Stimulated activated CD4-positive, alpha-beta T cell treated with anti-CD3 and anti-CD28 coated beads, TNF-alpha, amount 100 ng/mL, for 4 hours (primary cell): ENCODE measurements at places on chromosomes 11 and 22.

DNA sequence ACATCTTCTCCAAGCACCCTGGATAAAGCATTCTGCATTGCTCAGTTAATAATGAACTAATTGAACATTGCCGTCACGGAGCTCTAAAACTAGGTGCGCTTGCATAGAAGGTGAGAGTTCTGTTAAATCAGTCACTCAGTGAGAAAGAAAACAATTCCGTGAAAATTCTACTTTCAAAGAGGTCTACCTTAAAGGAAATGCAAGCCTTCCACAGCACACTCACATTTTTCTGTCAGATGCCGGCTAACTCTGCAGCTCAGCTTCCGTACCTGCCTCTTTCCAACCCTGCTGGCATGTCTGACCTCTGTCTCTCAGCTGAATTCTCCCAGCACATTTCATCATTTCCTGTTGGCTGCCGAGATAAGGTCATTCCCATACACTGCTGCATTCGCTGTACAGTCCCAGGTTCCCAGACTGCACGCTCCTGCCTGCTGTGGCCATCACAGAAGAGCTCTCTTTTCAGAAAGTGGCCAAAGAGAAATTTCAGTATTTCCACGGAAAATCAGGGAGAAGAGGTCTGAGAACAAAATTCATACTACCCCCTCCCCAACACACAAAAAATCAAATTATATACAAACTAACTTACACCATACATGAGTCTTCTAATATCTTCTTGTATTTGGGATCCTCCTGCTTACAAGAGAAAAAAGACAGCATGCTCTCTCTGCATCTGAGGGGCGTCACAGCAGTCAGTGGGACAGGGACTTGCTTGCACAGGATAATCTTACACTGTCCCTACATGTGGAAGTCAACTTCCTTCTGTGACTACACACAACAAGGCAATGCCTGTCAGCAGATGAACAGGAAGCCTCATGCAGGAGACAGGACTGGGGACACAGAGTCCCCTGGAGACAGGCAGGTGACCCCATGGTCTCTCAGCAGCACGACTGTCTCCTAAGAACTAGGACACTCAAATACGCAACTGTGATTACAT, 55.1 kb downstream of the PACSIN2 start:
- no peak for DNase-seq

DNA sequence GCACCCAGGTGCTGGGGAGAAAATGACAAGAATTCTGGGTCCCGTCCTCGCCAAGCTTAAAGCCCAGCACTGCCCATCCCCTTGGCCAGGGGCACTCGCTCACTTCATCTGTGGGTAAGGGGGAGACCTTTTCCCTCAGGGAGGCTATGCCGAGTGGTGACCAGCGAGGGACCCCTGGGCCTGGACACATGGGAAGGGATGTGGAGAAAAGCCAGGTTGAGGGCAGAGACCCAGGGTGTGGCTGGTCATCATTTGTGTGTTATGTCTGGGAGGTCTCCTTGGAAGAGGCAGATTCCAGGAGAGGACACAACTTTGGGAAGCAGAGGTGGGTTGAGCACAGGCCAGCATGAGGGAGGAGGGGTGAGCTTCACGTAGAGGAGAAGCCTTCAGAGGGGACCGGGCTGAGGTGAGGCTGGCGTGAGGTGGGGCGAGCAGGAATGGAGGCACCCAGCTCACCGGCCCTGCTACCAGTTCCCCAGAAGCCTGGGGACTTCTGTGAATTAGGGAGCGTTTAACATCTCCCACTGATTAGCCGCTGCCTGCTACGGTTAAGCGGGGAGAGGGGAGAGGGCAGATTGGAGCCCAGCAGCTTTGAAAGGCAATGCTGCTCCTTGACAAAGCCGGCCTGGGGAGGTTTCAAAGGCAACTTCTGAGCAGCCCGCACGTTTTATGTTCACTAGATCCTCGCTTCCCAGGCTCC, 25.8 kb upstream of the NECTIN1 start:
- DNase-seq = no peak

DNA sequence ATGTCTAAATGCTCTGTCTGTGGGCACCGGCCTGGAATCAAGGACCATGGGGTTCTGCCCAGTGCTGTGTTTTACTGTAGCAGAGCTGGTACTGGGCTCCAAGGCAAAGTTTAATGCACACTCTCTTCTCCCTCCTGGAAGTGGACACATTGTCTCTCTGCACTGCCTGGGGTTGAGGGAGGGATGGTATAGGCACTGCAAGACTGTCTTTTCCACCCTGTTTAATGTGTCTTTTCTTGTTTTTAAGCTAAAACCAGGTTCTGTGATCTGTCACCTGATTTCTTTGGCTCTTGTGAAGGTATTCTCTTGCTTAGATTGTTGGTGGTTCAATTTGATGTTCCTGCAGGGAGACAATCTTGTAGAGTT, 109.3 kb upstream of the SERPIND1 start:
- no peak for DNase-seq

DNA sequence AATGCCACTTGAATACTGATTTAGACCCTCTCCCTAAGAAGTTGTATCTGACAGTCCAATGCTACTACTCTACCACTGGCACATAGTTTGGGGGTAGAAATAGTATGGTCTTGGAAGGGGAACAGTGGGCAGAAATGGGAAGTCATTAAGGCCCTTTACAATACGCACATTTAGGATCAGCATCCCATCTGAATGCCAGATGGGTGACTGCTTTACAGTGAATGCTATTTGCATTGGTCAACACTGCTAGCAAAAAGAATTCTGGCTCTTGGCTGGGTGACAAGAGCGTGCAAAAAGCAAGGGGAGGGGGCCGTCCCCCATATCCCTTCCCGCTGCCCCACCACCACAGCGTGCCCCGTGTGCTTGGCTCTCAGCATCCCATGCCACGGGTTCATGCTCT, 104.7 kb upstream of the BID start:
- DNase-seq = no peak

DNA sequence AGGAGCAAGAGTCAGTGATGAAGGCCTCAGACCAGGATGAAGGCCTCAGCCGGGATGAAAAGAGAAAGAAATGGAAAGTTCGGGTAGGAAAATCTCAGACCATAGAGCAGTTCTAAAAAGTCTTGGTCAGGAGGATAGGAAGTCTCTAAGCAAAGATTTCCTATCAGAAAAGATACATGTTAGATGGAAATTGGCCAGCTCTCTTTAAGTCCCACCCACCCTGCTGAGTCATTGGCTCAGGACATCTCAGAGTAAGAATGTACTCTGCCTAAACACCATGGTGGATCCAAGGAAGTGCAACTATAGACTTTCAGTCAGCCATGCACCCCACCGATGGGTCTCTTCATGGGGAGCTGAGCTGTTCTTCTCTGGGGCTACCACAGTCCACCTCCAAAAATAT, 4.4 kb downstream of the OR8B3 start:
- no peak for DNase-seq

GRCh38 chr22:44752285-44753188, at the start of gene ARHGAP8:
Gene ARHGAP8, plus strand, starts transcription at chr22:44752575. Its CDS starts 33,953 bp downstream, at chr22:44786528.
- no peak for DNase-seq

- DNase-seq = no peak
These were observed 874.4 kb upstream of the TENM4 start for GRCh38 chr11:80315200-80315599.

GRCh38 chr11:88105951-88106350, 69.3 kb downstream of the RAB38 start:
- no peak for DNase-seq

DNA sequence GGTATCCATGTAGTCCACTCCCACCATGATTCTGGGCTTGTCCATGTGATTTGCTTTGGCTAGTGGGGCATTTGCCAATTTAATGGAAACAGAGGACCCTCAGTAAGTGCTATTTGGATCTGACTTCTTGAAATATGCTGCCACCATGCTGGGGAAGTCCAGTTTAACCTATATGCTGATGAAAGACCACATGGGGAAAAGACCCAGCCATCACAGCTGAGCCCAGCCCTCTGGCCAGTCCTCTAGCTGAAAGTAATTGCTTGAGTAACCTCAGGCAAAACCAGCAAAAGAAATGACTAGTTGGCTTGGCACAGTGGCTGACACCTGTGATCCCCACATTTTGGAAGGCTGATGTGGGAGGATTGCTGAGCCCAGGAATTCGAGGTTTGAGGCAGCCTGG, 61.5 kb downstream of the ATG16L2 start:
- DNase-seq = no peak

DNA sequence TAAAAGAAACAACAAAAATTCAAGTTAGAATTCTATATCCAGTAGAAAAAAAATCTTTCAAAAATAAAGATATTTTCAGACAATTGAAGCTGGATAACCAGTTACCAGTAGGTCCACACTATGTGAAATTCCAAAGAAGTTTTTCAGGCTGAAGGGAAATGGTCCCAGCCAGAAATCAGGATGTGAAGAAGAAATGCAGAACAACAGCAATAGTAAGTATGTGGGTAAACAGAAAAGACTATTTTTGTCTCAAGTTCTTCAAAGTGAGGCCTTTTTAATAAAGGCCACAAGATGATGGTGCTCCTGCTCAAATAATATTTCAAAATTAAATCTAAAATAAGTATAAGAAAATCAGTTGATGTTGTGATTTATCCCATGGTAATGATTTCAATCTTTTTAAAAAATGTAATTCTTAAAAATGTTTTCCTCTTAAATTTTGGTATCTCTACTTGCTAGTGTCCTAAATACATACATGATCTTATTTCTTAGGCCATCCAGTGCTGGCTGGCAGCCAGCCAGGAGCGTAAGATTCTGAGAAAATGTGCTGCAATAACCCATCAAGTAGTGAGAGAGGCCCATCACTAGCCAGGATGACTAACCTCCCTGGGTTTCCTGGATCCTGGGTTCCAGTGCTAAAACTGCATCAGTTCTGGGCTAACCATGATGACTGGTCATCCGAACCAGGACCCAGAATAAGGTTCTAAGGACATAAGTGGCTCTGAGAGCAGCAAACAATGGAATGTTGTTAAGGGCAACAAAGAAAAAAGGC, 15.6 kb upstream of the UCP3 start:
- no peak for DNase-seq

- no peak for DNase-seq
These were observed 27.5 kb downstream of the TOLLIP start for GRCh38 chr11:1281974-1282365.

DNA sequence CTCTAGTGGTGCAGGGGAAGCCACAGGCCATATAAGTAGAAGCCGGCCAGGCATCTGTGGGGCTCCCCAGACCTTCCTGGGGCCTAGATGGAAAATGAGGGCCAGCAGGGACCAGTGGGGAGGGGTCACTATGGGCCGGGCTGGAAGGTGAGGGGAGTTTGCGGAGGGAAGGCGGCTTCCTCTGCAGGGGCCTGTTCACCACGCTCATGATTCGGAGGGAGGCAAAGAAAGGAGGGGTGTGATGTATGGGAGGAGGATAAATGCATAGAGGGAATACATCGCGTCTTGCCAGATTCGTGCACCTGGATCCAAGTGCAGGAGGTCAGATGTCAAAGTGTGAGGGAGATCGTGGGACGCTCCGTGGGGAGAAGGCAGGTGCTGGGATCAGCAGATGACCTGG, 6.9 kb downstream of the SLC16A8 start:
- DNase-seq = no peak

- no peak for DNase-seq
These were observed 921 bp upstream of the BCL2L13 start for GRCh38 chr22:17637490-17638181.

DNA sequence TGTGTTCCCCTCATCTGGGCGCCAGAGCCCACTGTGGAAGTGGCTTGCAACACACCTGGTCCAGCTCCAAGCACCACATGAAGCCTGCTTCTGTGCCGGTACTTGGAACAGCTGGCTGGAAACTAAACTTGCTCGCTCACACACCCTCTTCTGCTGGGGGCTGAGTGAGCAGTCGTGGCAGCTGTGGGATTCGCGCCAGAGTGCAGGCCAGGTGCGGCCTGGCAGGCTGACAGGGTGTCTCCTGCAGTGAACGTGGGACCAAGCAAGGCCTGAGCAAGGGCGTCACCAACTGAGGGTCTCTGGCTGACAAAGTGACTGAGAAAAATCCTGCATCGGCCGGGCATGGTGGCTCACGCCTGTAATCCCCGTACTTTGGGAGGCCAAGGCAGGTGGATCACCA, 15.2 kb downstream of the SMC1B start:
- DNase-seq = no peak

- no peak for DNase-seq
These were observed 16.7 kb upstream of the YPEL1 start for GRCh38 chr22:21752276-21752675.

GRCh38 chr11:110429731-110430266, at the start of gene FDX1:
Gene FDX1, plus strand, starts transcription at chr11:110429948. Its CDS starts 173 bp downstream, at chr11:110430121.
- DNase-seq = peak; percentile 80

DNA sequence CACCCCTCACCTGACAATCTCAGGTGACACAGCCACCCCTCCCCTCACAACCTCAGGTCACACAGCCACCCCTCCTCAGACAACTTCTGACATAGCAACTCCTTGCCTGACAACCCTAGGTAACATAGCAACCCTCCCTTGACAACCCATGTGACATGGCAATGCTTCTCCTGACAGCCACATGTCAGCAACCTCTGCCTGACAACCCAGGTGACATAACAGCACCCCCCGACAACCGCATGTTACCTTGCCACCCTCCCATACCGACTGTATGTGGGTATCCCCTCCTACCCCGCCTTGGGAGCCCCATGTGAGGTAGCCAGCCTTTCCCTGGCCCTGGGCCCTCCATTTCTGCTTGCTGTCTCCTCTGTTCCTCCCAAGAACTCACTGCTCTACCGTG, 77.7 kb upstream of the B3GAT1 start:
- no peak for DNase-seq

- no peak for DNase-seq
These were observed 59.3 kb downstream of the STIM1 start for GRCh38 chr11:3914805-3915204.

GRCh38 chr22:30780026-30780425, 85.4 kb downstream of the OSBP2 start:
- no peak for DNase-seq

GRCh38 chr22:46454504-46455269, 82.7 kb downstream of the CELSR1 start:
- no peak for DNase-seq

DNA sequence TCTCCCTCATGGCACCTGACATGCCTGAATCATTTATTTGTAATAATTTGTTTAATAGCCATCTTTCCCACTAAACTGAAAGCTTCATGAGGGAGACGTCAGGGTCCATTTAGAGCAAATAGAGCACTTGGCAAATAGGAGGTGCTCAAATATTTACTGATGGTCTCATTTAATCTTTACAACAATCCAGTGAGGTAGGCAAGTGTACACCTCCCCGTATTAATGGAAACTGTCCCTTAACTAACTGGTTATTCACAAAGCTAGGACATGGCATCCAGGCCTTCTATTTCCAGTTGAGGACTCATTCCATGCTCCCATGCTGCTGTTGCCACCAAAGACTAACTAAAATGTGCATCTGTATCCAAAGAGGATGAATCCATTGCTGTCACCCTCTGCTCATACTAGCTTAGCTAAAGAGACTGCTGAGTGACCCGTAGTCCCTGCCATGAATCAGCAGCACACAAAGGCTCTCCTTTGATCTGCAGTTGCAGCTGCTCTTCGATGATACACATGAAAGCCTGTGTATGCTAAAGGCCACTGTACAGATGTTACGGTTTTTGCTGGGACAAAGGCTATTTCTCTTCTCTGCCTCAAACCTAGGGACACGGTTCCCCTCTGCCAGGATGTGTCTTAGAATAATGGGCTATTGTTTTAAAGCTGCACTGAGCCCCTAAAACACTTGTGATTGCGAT, 82.6 kb downstream of the RAB30 start:
- DNase-seq = no peak
